Kidney (tissue), 22 donors: ENCODE measurements at places on chromosomes 4 and X.

GRCh38 chr4:24032371-24032989 is 142.6 kb upstream of the PPARGC1A start:
- H3K4me1 ChIP-seq = no peaks in the 10 kb centered on the region
- no peak for DNase-seq
- no peaks in the 10 kb centered on the region for H3K36me3 ChIP-seq
- no peak overlapping the region for H3K27ac ChIP-seq
- no peaks in the 10 kb centered on the region for H3K27me3 ChIP-seq

GRCh38 chr4:2104556-2105345 is 45.6 kb downstream of the NAT8L start:
- no peak overlapping the region for H3K27ac ChIP-seq
- no peak overlapping the region for H3K4me3 ChIP-seq
- H3K27me3 ChIP-seq = no peaks in the 10 kb centered on the region
- H3K36me3 ChIP-seq = no peaks in the 10 kb centered on the region
- no peaks in the 10 kb centered on the region for H3K4me1 ChIP-seq
- no peak for DNase-seq

DNA sequence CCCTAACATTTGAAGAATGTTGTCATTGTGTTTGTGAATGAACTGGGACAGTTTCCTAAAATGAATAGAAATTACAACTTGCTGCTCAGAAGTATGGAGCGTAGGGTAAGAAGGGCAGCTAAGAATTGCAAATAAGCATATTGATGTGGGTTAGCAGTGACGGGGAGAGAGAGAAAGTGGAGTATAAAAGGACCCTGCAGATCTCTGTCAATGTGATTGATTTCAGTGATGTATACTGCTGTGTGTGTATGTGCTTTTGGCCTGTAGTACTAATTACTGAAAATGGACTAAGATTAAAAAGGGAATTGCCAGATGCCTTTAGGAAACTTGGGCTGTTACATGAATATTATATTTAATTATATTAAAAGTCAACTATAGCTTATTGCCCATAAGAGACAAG is 7.8 kb upstream of the MFAP3L start:
- H3K4me3 ChIP-seq = no peak overlapping the region
- no peaks in the 10 kb centered on the region for H3K27me3 ChIP-seq
- no peaks in the 10 kb centered on the region for H3K36me3 ChIP-seq

DNA sequence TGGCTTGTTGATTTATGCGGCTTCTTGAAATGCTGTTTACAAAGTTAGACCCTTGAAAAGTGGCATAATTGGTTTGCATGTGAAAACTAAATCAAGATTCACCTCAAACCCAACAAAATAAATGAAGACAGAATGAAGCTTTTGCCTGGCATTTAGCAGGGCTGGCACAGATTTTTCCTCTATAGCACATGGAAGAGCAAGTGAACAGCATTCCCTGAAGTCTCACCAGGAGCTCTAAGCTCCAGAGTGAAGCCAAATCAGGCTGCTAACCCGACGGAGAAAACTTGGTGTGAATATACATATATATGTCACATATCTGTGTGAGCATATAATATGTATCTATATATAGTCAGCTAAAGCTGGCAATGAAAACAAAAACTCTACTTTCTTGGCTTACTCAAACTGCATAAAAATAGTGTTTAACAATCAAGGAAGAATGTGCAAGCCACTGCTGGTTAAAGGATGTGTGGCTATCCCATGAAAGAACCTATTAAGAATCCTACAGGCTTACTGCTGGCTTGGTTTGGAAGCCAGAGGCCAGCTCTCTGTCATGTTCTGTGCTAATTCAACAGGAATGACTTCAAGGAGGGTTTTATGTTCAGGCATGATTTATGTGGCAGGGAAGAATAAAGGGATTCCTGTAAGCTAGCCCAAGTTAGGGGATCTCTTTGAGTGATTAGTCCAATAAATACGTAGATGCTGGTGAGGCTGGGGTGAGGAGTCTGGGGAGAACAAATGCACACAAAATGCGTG is 69.9 kb downstream of the MFAP3L start:
- H3K4me3 ChIP-seq = no peak overlapping the region
- no peaks in the 10 kb centered on the region for H3K36me3 ChIP-seq
- no peaks in the 10 kb centered on the region for H3K27me3 ChIP-seq
- no peaks in the 10 kb centered on the region for H3K4me1 ChIP-seq

DNA sequence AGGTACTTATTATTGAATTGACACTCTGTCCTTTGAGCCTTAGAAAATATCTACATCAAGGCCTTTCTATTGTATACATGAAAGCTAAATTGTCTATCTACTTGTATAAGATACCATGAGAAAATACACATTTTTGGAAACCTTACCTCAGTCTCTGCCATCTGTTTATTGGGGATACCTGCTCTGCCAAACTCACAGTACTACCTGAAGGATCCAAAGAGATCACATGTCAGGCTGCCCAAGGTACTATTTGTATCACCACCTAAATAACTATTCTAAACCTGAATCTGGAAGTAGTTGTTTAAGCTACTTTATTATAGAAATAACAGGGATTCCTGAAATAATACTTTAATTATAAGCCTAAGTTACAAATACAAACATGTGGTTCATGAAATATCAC is 126.2 kb downstream of the PALLD start:
- H3K27me3 ChIP-seq = no peaks in the 10 kb centered on the region
- no peak for DNase-seq
- H3K4me3 ChIP-seq = no peak overlapping the region
- no peaks in the 10 kb centered on the region for H3K4me1 ChIP-seq
